Hindlimb muscle (tissue), 1 donor: ENCODE measurements at places on chromosomes 2 and 18. TPM values are rescaled to one million over a fixed set of nuclear protein-coding genes. Genes with fewer than 3 reads are reported as not detected.
A peak's percentile ranks its signal among the peaks of the same experiment; 100 is the strongest.

DNA sequence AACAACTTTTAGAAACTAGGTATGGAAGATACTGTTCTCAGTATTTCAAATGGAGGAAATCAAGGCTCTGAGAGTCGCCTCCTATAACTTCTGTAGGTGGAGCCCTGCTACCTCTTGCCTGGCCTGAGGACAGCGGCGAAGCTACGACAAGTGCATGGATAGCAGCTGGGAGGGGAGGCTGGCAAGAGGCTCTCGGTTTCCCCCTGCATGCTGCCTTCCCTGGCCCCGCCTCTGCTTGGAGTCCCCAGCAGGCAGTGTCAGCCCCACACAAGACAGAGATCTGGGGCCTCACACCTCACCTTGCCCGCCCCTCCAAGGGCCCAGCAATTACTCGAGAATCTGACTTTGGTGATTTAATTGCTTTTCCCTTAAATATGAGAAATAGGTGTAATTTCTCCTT is 107.6 kb upstream of the POU3F3 start:
- no peak for DNase-seq

MBD5 gene
- polyA plus RNA-seq, result 21.2 TPM

DNA sequence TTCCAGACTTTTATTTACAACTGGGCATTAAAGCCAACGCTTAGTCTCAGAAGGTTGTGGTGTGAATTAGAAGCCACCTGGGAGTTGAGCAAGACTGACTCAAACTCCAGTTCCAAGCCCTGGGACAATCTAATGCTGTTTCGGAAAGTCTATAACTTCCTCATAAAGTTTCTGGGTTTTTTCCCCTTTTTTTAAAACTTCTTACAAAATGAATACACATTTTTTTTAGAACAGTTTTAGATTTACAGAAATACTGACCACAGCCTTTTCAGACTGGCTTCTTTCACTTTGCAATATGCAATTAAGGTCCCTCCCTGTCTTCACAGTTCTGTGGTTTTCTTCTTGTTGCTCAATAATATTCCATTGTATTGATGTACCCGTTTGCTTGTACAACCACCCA is 115.9 kb upstream of the TWIST2 start:
- DNase-seq, result no peak

CTAGE1 gene
- not detected for polyA plus RNA-seq

ANKRD30B gene
- not detected for polyA plus RNA-seq

GRCh38 chr2:230327418-230328154 is 593 bp downstream of the SP140L start:
- DNase-seq, result peak; percentile 9

- no peak for DNase-seq
Observed at GRCh38 chr2:178315488-178315948, 121.2 kb downstream of the OSBPL6 start.

CAPN14 gene
- 0.09 TPM for polyA plus RNA-seq

GRCh38 chr2:135997380-135997779 is 12.0 kb upstream of the DARS1 start:
- no peak for DNase-seq
